ENCODE measurements at places on chromosomes 7 and 10. TPM values are rescaled to one million over a fixed set of nuclear protein-coding genes. Genes with fewer than 3 reads are reported as not detected.

DNA sequence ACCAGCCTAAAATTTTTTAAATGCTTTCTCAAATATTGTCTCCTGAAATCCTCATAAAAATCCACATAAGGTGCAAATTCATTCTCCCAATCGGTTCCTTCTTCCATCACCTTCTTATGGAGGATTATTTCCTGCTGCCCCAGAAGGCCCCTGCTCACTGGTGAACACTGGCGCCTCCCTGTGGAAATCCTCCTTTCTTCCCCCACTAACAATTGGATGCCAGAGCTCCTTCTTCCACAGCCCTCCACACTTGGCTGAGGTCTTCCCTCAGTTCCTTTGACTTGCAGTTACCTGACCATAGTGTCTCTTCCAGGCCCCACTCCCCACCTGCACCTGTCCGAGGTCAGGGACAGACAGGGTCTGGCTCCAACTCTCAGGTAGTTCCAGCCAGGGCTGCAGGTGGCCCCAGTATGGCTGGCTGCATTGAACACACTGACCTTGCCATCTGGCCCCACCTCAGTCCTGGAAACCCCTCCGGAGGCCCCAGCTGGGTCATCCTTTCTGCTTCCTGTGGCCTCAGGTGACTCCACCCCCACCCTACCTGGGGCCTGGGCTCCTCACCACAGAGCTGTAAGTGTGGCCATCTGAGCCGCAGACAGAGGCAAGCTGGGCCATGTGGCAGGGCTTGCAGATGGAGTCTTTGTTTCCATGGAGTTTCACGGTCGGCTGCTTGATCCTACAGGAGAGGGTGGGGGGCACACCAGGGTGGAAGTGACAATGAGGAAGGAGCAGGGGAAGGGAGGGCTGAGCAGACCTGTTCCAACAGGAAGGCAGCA, 18.4 kb downstream of the SPOCK2 start:
- peak overlapping the region; percentile 36 for H3K27ac ChIP-seq
- DNase-seq = no peak
- peaks cover 50% of the 10 kb centered on the region for H3K4me1 ChIP-seq
- H3K36me3 ChIP-seq = peaks cover 62% of the 10 kb centered on the region
- no peak overlapping the region for H3K4me3 ChIP-seq

GRCh38 chr10:70742537-70743429, 42.4 kb downstream of the TBATA start:
- H3K36me3 ChIP-seq = no peaks in the 10 kb centered on the region
- peak; percentile 42 for DNase-seq
- peaks cover 10% of the 10 kb centered on the region for H3K4me1 ChIP-seq

DNA sequence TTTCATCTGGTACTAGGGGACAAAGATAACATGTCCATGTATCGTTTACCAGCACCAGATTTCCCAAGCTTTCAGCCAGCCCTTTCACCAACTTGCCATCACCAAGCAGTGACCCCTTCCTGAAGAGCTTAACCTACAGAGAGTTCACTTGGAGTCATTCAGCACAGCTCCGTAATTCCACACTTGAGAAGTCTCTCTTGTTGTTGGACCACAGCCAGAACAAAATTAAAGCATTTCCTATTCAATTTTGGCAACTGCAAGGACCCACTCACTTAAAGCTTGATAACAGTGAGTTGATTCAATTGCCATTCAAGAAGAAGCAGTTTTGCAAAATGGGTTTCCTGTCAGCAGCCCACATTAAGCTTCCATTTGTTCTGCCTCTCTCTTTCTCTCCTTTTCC, 88.5 kb upstream of the LRRTM3 start:
- no peaks in the 10 kb centered on the region for H3K27me3 ChIP-seq
- H3K4me3 ChIP-seq = no peak overlapping the region
- no peaks in the 10 kb centered on the region for H3K36me3 ChIP-seq

DNA sequence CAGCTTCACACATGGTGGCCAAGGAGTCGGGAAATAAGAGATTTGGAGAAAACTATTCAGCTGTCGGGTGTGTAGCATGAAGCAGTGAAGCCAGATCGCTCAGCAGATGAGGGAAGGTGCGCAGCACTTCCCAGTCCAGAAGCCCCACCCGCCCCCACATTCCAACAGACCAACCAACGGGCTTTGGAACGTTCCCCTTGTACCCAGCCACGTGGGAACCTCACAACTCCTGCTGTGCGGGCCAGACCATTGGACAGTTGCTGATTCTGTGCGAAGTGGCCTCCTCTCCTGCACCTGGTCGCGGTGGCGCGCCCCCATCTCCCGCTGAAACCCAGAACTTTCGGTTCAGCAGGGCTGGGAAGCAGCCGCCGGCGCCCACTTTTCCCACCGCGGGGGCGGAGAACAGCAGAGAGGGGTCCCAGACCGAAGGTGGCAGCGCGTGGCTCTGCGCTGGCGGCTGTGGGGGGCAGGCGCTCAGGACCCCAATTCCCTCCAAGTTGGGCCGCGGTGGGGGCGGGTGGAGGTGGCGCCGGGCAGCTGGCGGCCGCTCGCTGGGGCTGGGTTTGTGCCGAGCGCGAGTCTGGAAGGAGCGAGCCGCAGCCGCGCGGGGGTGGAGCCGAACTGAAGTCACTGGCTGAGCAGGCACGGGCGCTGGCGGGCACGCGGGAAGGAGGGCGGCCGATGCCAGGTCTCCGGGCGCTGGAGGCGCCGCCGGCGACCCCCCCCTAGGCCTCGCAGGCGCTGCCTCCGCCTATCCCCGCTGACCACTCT, 1301.5 kb upstream of the SORCS1 start:
- DNase-seq = peak; percentile 5
- H3K4me1 ChIP-seq = peaks cover 2% of the 10 kb centered on the region
- H3K27ac ChIP-seq = no peak overlapping the region
- H3K4me3 ChIP-seq = no peak overlapping the region

GRCh38 chr7:17021205-17021604, 139.4 kb upstream of the AGR3 start:
- no peak for DNase-seq
- peaks cover 11% of the 10 kb centered on the region for H3K4me1 ChIP-seq
- no peaks in the 10 kb centered on the region for H3K27me3 ChIP-seq
- no peaks in the 10 kb centered on the region for H3K36me3 ChIP-seq
- no peak overlapping the region for H3K27ac ChIP-seq

DNA sequence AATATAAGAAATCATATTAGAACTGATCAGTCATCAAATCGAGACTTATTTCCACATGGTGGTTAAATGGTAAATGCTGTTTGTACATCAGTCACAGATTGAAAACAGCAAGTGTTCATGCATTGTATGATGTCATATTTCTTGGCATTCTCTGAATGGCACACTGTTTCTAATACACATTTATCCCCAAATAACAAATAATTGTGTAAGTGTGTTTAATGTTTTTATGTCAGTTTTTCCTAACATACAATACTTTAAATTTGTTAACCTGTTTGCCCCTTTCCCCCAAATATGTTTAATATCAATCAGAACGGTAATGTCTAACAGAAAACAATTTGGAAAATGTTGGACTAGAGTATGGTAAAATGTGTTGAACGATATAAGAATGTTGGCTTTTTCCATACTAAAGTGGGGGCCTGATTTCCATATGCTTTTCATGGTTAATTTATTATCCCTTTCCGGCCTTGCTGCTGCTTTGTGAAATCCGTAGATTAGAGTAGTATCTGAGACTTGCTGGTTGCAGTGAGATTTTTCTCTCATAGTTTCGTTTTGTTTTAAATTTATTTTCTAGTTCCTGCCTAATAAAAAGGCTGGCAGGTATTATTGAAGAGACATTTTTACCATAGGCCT, 23.7 kb downstream of the RAB18 start:
- H3K4me3 ChIP-seq = no peak overlapping the region
- no peaks in the 10 kb centered on the region for H3K27me3 ChIP-seq
- peak overlapping the region; percentile 17 for H3K27ac ChIP-seq
- DNase-seq = no peak
- H3K4me1 ChIP-seq = peaks cover 72% of the 10 kb centered on the region

GRCh38 chr10:17816199-17816598, 7.1 kb downstream of the MRC1 start:
- H3K4me1 ChIP-seq = no peaks in the 10 kb centered on the region
- DNase-seq = no peak
- no peak overlapping the region for H3K27ac ChIP-seq
- peaks cover 6% of the 10 kb centered on the region for H3K27me3 ChIP-seq
- no peak overlapping the region for H3K4me3 ChIP-seq

GRCh38 chr10:22850541-22850940, 77.3 kb upstream of the ARMC3 start:
- H3K27me3 ChIP-seq = no peaks in the 10 kb centered on the region
- no peaks in the 10 kb centered on the region for H3K36me3 ChIP-seq
- H3K4me1 ChIP-seq = peaks cover 9% of the 10 kb centered on the region

Gene C10orf95
- total RNA-seq = 0.20 TPM

Gene FAM241B
- 10.8 TPM for total RNA-seq

Gene EPHB6
- 3.5 TPM for total RNA-seq

Gene AKR1C3
- total RNA-seq = 0.29 TPM

Gene SDHAF3
- total RNA-seq = 41.1 TPM

Data from activated CD8-positive, alpha-beta T cell treated with anti-CD3 and anti-CD28 coated beads for 36 hours (primary cell).